ENCODE measurements at places on chromosomes 2 and 18.

DNA sequence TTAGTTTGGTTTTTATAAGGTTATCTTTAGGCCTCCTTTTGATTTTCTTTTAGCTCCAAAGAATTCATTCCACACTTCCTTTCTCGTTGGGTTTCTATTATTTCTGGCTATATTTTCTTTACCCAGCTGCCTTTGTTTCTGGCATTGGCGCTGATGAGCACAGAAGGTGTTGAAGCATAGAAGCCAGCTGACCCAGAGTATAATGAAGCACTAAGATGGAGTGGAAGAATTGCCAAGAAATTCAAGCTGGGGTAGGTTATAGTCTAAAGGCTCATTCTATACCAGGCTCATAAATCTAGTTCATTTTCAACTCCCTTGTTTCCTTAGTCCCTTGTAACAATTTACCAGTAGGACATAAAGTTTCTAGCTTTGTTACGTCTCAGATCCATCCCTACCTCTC is 169.5 kb downstream of the HRH4 start:
- no peak for DNase-seq

- DNase-seq = no peak
Observed at GRCh38 chr2:240909216-240909974, 3.3 kb downstream of the CROCC2 start.

- DNase-seq = no peak
Observed at GRCh38 chr2:20781656-20782265, 41.1 kb downstream of the LDAH start.

- no peak for DNase-seq
Observed at GRCh38 chr2:152467677-152468410, 132.9 kb downstream of the FMNL2 start.

DNA sequence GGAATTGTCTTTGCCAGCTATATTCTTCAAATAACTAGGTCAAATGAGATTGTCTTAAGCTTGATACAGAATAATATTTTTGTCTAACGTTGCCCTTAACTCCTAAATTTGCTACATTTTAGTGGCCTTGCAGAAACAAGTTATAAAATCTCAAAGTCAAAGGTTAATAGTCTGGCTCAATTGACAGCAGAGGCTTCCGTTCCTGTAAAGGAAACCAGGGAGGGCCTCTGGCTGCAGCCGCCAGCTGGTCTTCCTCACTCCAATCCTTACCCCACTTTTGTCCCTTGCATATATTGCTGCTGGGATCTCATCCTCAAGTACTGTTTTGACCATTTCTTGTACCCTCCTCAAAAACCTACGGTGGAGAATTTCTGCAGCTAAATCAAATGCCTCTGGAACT is 17.1 kb downstream of the CYB5A start:
- no peak for DNase-seq

DNA sequence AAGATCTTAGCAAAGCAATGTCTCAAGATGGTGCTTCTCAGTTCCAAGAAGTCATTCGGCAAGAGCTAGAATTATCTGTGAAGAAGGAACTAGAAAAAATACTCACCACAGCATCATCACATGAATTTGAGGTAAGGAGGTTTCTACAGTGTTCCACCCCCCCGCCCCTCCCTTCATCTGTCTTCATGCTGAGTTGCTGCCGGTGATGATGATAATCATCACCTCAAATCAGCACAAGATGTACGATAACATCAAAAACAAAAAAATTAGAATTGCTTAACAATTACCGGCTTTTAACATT is 14.6 kb downstream of the UGP2 start:
- no peak for DNase-seq

DNA sequence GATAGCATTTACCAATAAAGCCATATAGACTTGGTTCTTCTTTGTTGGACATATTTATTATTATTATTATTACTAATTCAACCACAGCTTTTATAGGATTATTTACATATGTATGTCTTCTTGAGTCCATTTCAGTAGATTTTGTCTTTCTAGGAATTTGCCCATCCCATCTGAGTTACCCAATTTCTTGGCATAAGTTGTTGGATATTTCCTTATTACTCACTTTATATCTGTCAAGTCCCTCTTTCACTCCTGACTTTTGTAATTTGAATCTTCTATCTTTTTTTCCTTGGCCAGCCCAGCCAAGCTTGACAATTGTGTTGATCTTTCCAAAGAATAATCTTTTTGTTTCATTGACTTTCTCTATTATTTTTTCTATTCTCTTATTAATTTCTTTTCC is 543.7 kb downstream of the SUCLG1 start:
- DNase-seq = no peak
